ENCODE measurements at places on chromosomes 6 and 20.

DNA sequence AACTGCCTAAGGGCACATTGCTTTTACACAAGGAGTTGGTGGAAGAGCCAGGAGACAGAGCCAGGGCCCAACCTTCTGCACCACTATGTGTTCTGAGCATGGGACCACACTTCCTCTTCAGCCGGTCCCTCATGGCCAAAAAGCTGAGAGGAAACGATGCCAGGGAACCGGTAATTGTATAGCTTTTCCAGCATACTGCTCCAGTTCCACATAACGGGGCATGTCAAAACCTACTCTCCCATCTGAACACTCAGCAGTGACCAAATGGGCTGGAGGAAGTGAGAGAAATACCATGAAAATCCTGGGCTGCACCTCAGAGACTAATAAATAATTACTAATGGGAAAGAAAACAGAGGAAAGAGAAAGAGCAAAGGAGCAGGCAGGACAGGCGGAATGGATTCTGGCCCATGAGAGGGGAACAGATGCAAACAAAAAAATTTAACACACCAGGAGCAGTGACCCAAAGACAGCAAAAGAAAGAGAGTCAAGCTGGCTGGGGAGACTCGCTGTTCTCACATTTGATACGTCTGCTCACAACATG lies 52.0 kb upstream of the BMP2 start:
- no peak for DNase-seq

GRCh38 chr6:142207265-142207877 lies 60.3 kb downstream of the VTA1 start:
- DNase-seq, result no peak

DNA sequence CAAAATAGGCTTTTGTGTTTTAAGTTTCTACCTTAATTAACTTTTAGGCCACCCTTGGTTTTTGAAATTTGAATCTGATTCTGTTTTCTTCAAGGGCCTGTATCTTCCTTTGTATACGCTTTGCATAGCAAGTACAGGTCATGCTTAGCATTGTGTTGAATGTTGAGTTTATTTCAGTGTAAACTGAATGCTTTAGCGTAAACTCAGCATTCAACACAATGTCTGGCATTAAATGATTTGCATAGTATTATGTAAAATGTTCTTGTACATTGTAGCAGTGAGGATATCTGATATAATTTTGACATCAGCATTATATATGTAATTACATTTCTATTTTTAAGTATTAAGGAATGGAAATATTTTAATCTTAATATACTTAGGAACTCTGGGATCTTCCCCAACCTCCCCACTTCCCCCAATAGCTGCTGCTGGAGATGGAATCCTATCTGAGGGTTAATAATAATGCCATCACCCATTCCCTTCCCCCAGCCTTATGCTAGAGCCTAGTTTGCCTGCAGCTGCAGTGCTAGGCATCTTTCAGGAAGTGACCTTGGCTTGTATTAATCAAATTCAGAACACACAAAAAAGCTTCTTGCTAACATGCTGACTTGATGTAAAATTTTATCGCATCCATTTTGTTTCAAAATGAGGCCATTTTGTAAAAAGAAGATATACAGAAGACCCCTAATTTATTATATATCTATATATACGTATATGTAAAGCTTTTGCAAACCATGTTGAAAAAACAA lies 73.1 kb downstream of the NCOA3 start:
- no peak for DNase-seq

DNA sequence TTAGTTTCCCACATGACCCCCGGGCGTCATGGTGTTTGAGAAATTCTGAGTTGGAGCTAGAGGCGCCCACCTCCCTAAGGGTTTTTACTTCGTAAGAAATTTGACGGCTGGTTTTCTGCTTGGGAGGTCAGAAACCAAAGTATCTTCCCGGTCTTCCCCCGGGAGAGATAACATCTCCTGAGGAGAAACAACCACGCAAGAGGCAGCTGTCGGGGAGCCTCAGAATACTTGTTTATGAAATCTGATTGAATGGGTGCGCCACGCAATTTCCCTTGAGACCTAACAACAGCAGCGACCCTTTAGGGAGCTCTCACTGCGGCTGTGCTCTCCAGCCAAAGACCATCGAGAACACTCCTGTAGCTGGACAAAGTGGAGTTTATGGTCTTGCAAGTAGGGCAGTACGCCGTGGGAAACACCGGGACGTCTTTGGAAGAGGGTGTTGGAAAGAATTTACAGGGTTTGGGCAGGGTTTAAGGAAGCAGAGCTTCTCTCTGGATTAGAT lies 608 bp upstream of the EIF2S2 start:
- DNase-seq, result no peak

DNA sequence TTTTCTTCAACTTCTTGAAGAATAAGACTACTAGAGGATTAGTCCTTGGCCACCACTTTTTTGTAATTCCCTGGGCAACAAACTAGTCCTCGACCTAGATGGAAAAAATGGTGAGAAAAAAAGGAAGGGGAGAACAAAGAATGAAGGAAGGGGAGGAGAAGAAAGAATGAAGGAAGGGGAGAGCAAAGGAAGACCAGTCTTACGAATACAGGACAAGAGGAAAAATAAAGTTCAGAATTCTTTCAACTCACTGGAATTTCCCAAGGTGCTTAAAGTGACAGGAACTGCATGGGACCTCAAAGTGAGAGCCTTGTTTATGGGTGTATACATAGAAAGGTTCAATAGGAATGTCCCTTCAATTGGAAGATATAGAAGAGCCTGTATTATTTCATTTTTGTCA lies 509.3 kb upstream of the JARID2 start:
- no peak for DNase-seq

DNA sequence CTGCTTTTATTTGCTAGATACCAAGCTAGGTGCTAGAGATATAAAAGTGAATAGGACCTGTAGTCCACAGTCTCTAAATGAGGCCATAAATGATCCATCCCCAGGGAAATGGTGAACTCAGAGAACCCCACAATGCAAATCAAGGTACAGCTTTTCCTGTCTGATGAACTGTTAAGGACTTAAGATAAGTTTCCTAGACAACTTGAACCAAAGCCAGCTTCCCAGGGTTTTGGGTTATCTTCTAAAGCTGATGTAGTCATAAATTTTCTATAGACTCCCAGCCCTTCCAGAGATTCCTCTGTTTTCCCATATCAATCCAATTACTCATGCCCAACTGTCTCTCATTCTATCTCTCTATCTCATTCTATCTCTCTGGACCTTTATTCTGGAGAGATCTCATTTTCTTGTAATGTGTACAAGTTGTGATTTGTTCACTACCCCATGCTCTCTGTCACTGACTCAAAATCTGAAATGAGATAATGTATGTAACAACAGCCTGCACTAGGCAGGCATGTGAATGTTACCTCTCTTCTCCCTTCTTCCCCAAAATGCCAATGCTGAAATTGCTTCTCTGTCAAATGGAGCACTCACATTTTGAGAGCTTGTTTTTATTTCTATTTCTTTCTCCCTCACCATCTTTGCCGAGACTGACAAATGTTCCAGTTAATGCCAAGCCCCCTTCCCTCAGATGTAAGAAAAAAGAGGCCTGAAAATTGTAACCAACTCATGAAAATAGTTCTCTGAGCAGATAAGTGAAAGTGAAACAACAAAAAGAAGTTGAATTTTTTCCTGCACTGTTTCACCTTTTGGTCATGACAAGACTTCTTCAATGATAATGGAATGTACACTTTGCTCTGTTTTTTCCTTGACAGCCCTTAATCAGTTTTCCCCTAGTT lies 279.9 kb downstream of the SLC35F1 start:
- DNase-seq, result no peak

DNA sequence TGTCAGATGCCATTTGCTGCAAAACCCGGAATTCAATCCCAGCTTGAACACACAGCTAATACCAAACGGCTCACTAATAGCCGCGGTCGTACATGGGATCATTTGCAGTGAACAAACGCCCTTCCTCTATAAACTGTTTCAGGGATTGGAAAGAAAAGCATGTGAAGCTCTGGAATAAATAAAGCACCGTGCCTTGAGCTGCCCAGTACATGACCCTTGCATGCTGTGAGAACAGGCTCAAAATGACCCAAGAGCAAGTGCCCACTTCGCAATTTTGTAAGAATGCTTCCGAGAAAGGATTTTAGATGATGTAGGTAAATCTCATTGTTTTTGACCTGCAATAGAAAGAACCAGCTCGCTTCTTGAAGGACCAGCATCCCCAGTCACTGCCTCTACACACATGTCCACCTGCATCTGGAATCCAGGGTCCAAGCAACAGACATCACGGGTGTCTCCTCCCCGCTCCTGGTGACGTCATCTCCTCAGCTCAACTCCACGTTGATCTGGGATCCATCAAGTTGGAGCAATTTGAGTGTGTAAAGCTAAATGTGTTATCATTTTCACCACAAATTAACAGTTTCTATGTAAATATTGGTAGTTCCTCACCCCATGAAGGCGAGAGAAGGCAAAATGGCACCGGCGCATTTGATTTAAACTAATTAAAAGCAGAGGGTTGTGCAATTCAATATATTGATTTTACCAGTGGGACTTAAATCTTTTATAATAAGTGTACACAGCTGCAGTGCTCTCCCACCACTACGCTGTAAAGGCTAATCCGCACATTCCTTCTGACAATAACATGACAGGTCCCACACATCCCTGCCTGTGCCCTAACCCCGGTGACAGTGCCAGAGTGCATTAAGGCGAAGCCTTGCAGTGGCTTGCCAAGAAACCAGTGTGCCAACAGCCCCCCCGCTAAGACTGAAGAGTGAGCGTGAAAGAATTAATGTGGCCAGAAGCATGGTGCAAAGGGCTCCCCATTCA lies 6.2 kb downstream of the BMP7 start:
- DNase-seq, result no peak

GRCh38 chr6:158039178-158039557 lies 57.5 kb downstream of the SYNJ2 start:
- DNase-seq, result no peak

- DNase-seq, result peak; percentile 77
These were observed 105.5 kb upstream of the MYL9 start for GRCh38 chr20:36435592-36436541.

- no peak for DNase-seq
These were observed 61.3 kb downstream of the BMP6 start for GRCh38 chr6:7787137-7787608.

GRCh38 chr6:2753110-2753489 lies 2.4 kb upstream of the MYLK4 start:
- no peak for DNase-seq

DNA sequence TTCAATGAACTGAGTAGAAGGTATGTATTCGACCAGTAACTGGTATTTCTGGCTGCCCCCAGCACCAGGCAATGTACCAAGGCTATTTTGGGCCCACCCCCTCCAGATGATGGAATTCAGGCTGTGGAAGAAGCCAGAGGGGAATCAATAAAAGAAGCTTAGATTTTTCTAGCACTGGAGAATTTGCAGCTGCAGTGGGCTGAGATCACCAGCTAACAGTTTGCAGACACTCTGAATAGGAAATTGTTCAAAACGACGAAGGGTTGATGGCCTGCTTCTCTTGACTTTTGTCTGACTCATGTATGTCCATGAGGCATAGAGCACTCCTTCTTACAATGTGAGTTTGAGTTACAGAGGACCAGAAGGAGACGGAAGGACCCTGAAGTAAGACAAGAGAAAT lies 32.4 kb upstream of the FBXO9 start:
- no peak for DNase-seq

- no peak for DNase-seq
These were observed 216.0 kb downstream of the SAMD5 start for GRCh38 chr6:147724454-147724853.

DNA sequence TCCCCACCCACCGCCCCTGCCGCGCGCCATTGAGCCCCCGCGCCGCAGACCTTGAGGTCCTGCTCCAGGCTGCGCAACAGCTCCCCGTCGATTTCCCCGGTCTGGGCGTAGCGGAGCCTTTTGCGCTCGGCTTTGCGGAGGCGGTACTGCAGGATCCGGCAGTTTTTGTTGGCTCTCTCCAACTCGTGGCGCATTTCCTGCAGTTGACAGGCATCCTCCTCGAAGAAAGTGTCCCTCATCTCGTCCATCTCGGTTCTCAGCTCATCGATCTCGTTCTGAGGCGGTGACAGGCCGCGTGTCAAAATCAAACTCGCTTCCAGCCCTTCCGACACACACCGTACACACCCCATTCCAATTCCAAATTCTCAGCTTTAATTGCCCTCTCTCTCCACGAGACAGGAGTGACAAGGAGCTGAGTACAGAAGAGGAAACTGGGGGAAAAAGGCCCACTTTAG lies 4.3 kb downstream of the MTCL3 start:
- no peak for DNase-seq

DNA sequence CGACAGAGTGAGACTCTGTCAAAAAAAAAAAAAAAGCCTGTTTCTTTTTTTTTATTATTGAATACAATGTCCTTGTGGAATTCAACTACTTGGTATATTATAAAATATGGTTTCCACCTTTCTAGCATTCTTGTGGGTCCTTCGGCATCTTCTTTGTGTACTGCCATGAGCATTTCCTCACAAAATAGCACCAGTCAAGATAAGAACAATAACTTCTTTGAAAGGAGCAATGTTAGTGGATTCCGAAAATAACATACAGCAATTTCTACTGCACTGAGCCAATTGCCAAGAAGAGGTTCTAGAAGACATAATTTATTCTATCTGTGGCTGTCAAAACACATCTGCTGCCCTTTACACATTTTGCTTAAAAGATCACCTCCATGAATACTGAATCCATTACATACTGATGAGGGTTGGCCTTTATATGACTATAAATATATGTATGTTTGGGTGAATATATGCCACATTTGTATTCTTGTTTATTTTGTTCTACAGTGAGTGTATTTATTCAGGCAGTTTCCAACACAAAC lies 19.1 kb upstream of the SPTLC3 start:
- no peak for DNase-seq

GRCh38 chr20:10536531-10536930 lies 101.4 kb downstream of the SLX4IP start:
- no peak for DNase-seq

GRCh38 chr20:4091490-4092479 lies 76.4 kb upstream of the RNF24 start:
- no peak for DNase-seq

GRCh38 chr6:53651205-53651763 lies 14.3 kb downstream of the KLHL31 start:
- peak; percentile 49 for DNase-seq

GRCh38 chr6:31405996-31406395 lies 2.6 kb downstream of the MICA start:
- DNase-seq, result no peak

- no peak for DNase-seq
These were observed 50.4 kb downstream of the MAP3K7 start for GRCh38 chr6:90536520-90536919.

DNA sequence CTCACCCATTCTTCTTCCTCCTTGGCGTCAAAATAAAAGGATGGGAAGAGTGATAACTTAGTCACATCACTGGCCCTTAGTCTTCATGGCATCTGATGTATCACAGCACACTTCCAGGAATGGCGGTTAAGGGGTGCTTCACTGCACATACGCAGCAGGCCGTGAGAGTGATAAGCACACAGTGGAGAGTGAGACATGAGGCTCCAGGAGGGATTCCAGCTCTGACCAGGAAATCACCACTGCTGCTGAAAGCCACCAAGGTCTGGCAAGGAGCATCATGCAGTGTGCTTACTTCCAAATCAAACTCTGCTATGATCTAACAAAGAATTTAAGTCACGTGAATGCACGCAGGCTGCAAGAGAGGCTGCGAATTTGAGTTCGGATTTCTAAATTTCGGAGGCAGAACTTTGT lies 62.4 kb downstream of the ARID1B start:
- DNase-seq, result no peak

Data from stimulated activated CD8-positive, alpha-beta memory T cell treated with anti-CD3 and anti-CD28 coated beads, Interleukin-15, amount 100 ng/mL, for 4 hours (primary cell).